Activated CD8-positive, alpha-beta memory T cell treated with anti-CD3 and anti-CD28 coated beads for 48 hours (primary cell): ENCODE measurements at places on chromosomes 2 and 18.

DNA sequence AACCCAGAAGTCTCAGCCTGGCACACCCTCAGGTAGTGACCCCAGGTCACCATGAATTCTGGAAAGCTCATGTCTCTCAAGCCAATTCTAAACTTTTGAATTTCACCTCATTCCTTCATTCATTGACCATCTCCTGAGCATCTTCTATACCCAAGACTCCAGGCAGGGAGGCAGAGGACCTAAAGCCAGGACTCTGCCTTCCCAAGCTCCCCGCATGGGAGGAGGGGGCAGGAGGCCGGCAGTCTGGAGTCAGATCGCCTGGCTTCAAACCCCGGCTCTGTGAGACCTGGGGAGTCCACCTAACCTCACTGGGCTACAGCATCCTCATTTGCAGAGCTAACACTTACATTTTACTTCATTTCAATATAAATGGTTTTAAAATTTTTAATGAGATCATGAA, 59.0 kb downstream of the SMAD7 start:
- DNase-seq, result no peak

GRCh38 chr2:111176867-111177266, 56.2 kb downstream of the BCL2L11 start:
- DNase-seq, result no peak

- no peak for DNase-seq
Observed at GRCh38 chr2:75570948-75571729, 10.4 kb upstream of the EVA1A start.

DNA sequence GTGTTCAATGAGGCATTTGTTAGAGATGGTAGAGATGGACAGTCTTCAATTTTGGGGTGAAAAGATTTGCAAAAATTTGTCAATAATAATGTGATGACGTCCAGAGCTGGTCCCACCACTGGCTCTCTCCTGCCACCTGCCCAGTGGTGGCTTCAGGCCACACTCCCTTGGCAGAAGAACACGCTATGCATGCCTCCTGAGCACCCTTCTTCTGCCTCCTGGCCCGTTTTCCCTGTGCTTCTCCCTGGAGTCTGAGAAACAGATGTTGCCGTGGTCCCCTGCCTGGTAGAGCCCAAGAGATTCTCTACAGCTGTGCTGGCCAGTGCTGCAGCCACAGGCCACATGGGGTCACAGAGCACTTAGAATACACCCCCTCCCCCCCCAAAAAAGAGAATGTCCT, 33.6 kb downstream of the INPP5D start:
- no peak for DNase-seq

DNA sequence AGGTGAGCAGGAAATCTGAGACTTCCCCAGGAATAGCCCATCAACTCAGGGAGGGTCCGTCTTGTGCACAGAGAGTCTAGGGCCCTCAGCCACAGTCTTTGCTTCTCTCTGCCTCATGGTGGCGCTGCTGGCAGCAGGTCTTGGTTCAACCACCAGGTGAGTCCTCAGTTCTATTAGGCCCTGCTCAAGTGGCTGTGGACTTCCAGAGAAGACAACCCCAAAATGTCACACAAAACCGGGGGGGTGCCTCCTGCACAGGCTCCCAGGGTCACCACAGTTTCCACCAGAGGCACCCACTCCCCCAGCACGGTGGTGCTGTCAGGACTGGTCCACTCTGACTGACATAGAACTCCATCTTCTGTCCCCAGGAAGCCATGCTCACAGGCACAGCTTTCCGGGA, 2.4 kb upstream of the CHRNG start:
- DNase-seq, result no peak

DNA sequence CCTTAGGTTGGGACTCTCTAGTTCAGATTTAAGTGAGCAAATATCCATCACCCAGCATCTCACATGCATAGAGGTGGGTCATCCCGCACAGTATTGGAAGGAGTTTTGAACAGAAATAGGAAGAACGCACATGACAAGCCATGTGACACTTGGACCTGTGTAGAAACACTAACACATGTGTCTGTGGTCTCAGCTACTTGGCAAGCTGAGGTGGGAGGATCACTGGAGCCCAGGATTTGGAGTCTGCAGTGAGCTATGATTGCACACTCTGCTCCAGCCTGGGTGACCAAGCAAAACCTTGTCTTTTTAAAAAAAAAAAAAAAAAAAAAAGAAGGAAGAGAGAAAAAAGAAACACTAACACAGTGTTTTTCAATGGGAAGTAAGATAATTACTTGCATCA, 5.4 kb upstream of the MTCL1 start:
- no peak for DNase-seq

DNA sequence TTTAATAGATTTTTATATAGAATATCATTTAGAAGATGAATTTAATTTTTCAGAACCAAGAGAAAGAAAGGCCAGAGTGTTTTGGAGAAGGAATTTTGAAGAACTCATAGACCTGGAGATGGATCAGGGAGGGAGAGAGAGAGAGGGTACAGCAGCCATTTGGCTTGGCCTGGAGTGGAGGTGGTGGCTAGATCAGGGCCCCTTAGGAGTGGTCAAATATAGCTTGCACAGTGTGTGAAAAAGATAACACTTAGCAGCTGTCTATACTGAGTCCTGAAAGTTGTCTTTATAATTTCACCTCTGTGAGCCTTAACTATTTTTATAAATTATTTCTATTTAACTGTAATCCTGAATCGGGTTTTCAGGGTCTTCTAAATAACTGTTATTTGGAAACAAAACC, 38.8 kb upstream of the ACYP2 start:
- no peak for DNase-seq

- DNase-seq, result no peak
Observed at GRCh38 chr2:158650646-158651357, 144.3 kb upstream of the DAPL1 start.

DNA sequence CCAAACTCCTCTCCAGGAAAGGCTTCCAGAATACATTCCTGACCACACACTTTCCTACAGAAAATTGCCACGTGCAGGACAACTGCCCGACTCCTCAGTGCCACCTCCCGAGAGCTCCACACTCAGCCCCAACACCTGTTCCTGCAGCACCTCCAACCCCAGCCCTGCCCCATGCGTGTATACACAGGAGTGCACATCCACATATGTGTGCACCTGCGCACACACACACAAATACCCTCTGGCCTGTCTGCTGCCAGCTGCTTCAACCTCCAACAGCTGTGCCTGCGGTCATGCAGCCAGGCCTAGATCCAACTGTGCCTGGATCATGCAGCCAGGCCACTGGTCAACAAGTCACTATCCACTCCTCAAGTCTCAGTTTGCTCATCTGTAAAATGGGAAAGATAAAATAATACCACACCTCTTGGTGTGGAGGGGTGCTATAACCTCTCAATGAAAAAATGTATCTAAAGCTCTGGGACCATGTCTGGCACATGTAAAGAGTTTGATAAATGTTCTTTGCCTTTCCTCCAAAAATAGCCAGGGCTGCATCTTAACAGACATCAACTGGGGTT, 152.1 kb upstream of the ID2 start:
- DNase-seq, result no peak

- no peak for DNase-seq
Observed at GRCh38 chr18:67574749-67575148, 58.2 kb upstream of the DSEL start.

- no peak for DNase-seq
Observed at GRCh38 chr2:230762317-230762896, 49.8 kb downstream of the CAB39 start.

DNA sequence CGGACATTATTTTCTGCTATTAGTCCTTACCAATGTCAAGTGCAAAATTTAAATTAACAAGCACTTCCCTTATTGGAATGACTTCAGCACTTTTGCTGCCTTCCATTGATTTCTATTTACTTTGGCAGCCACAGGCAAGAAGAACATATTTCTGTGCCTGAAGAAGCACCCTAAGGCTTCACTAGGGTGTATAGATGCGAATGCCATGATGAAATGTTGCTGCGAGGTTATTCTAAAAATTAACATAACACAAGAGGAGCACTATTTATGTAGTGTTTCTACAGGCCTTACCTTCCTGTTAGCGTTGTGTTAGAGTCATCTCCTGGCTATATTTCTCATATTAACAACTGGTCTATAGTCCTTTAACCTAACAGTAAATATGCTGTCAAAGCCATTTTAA, 365.0 kb upstream of the HNRNPA3 start:
- no peak for DNase-seq

DNA sequence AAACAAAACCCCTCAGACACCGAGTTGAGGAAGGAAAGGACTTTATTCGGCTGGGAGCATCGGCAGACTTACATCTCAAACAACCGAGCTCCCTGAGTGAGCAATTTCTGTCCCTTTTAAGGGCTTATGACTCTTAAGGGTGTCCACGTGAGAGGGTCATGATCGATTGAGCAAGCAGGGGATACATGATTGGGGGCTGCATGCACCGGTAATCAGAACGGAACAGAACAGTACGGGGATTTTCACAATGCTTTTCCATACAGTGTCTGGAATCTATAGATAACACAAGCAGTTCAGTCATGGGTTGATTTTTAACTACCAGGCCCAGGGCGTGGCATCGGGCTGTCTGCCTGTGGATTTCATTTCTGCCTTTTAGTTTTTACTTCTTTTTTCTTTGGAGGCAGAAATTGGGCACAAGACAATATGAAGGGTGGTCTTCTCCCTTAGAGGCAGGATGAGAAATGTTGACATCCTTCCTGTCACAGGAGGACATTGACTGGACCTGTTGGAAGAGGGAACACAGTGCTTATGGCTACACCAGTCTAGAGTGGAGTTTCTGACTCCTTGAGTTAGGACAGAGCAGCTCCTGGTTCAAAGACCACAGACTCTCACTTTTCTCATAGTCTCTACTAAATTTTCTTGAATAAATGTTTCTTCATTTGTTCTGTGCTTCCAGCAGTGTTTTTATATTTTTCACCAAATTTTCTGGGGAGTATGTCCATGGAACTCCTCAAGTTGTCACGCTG, 35.8 kb downstream of the SPOPL start:
- DNase-seq, result no peak

DNA sequence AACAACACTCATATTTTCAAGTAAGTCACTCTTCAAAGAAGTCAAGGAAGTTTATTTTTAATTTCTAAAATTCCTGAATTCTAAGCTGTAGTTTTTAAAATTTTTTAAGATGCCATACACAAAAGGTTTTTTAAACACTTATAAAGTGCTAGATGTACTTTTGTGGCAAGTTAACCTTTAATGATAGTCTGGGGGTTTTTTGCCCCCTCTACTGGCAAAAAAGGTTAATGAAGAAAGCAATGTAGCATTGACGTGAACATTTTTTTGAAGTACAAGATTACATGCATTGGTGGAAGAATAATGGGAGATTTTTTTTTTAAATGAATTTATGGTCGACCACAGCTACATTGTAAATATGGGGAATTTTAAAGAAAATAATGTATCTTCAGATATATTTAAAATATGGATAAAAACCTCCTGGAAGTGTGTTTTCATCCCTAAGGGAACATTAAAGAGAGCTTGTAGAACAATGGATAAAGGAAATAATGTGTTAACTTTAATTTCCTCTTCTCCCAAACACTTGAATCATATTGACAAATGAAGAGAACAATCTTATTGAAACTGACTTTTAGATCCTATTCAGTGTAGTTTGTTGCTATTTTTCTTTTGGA, 12.6 kb downstream of the ITPRID2 start:
- DNase-seq, result no peak

GRCh38 chr2:98664323-98664722, 55.9 kb downstream of the UNC50 start:
- no peak for DNase-seq

- DNase-seq, result no peak
Observed at GRCh38 chr18:67670024-67670543, 153.6 kb upstream of the DSEL start.

DNA sequence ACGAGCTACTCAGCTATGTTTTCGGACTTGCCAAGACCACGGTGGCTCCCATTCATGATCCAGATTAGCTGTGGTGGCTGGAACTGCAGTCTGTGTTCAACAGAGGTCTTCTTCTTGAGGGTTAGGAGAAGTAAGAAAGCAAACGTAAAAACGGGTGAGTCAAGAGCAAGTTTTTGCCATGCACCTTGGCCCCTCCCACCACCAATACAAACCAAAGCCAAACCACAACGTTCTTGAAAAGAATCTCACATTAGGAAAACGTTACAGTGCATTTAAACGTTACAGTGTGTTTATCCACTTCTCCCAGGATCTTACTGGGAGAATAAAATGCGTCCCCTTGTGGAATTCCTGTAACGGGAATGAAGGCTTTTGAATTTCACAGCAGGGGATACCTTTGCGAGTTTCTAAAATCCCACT, 725 bp downstream of the FBXO48 start:
- no peak for DNase-seq

- no peak for DNase-seq
Observed at GRCh38 chr2:215416656-215417055, 19.2 kb downstream of the FN1 start.

GRCh38 chr2:9538000-9538507, 17.6 kb downstream of the ADAM17 start:
- no peak for DNase-seq

DNA sequence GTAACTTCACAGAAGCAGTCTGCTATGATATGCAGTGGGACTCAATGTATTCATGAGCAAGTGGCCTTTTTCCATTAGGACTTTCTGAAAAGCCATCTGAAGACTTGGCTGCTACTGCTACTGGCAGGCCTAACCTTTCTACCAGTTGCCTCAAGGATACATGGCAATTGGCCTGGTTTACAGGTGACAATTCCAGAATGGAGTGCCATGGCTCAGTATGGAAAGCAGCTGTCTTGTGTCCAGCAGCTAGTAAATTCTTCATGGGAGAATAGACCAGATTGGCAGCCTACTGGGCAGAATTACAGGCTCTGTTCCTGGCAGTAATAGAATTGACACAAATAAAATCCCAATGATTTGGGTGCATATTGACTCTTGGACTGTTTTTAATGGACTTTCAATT, 12.6 kb upstream of the TMX3 start:
- DNase-seq, result no peak

GRCh38 chr2:43225788-43226557, 433 bp downstream of the ZFP36L2 start:
- DNase-seq, result peak; percentile 74

- no peak for DNase-seq
Observed at GRCh38 chr2:84302513-84303412, 156.3 kb downstream of the SUCLG1 start.

DNA sequence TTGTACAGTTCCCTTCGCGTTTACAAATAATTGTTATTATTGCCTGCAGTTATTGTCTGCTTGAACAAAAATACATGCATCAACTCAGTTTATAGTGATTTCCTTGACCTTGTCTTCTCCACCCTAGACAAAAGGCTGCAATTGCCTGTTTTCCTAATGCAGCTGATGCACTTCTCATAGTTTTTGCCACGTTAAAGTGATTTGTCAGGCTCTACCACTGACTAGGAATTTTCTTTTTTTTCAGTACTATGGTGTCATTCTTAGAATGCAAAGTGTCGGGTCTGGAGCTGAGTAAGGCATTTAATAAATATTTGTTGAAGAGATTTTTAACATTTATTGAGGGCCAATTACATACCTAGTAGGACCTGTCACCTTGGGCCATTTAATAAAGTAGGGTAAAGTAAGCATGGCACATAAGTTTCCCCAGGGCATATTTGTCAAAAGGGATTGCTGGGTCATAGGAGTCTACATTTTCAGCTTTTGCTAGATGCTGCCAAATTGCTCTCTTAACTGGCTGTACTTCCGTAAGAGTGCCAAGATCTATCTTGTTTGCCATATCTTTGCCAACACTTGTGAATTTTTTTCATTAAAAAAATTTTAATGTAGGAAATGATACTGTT, 24.1 kb downstream of the ACSL3 start:
- DNase-seq, result no peak
